HCT116 (cell line): ENCODE measurements at places on chromosomes 2 and 18. TPM values are rescaled to one million over a fixed set of nuclear protein-coding genes. Genes with fewer than 3 reads are reported as not detected.

IL36RN gene
- not detected for total RNA-seq

AMER3 gene
- total RNA-seq, result not detected

ROCK1 gene
- 38.1 TPM for total RNA-seq

- no peak for DNase-seq
Observed at GRCh38 chr2:144596073-144596871, 76.4 kb upstream of the ZEB2 start.

- no peak for DNase-seq
Observed at GRCh38 chr2:76160670-76161069, 450.0 kb upstream of the GCFC2 start.

DNA sequence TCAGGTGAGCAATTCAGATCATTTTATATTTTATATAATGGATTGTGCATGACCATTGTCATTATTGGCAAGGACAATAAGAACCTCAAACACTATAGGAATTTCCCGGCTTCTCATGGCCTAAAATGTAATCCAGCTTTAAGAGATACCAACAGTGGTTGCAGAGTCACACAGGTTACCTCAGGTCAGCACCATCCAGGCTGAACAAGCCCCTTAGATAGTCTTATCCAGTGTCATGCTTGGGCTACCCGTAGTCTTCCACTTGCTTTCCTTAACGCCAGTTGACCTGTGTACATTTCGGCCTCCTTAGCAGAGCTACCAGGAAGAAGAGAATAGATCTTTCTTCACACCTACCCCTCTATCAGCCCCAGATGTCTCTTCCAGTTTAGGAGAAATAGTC is 293.3 kb upstream of the SYT4 start:
- no peak for DNase-seq

DNA sequence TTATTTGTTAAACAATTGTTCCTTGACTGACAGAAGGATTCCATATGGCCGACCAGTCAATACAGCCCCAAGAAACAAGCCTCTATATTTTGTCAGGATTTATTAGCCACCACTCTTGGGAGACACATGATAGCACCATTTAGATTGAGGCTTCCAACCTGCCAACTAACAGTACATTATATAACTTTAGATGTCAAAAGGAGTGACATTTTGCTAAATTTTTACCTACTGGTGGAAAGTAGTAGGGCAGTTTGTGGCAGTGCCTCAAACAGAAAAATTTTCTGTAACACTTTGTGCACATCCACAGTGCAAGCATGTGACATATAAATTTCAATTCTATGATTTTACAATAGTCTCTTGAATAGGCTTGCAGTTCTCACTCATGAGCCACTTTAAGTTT is 464.0 kb downstream of the TRIB2 start:
- no peak for DNase-seq
